ENCODE measurements at places on chromosomes 4 and X.

GRCh38 chrX:104659005-104659744 lies 93.2 kb downstream of the IL1RAPL2 start:
- DNase-seq, result no peak

DNA sequence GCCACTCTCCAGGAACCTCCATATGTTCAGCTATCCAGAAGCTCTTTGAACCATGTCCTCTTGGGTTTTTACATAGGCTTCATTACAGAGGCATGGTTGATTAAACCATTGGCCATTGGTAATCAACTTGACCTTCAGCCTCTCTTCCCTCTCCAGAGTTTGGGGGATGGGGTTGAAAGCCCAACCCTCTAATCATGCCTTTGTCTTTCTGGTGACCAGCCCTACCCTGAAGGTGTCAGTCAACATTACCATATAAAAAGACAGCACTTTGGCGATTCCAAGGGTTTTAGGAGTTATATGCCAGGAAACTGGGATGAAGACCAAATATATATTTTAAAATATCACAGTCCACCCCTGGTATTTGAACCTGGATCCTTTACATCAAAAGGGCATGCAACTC lies 222.5 kb downstream of the CHIC1 start:
- DNase-seq, result no peak

DNA sequence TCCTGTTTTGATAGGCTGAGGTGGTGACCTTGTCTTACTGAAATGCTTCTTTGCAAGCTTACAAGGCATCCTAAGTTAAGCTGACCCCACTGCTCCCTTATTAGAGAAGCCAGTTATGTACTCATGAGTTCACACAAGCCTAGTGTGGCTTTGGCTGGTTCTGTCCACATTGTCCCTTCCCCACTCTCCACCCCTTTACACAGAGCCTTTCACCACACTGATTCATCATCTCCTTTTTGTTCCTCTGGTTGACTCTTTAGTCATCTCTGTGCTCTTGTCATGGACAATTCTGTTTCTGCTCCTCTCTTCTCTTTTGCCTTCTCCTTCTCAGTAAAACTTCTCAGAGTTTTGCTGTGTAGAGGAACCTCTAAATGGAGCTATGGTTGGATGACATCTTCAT lies 4.9 kb downstream of the CHRNA9 start:
- no peak for DNase-seq

DNA sequence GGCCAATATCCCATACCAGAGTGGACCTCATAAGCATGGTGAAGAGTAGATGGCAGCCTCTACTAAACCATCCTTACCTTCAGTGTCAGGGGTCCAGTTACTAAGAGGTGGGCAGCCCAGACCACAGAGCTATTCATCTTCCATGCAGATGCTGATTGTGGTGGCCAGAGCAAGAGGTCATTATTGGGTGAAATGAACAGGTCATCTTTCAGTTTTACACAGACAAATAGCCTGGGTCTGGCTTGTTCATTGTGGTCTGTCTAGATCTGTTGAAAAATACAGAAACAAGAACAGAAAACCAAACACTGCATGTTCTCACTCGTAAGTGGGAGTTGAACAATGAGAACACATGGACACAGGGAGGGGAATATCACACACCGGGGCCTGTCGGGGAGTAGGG lies 71.3 kb downstream of the PAK3 start:
- no peak for DNase-seq

DNA sequence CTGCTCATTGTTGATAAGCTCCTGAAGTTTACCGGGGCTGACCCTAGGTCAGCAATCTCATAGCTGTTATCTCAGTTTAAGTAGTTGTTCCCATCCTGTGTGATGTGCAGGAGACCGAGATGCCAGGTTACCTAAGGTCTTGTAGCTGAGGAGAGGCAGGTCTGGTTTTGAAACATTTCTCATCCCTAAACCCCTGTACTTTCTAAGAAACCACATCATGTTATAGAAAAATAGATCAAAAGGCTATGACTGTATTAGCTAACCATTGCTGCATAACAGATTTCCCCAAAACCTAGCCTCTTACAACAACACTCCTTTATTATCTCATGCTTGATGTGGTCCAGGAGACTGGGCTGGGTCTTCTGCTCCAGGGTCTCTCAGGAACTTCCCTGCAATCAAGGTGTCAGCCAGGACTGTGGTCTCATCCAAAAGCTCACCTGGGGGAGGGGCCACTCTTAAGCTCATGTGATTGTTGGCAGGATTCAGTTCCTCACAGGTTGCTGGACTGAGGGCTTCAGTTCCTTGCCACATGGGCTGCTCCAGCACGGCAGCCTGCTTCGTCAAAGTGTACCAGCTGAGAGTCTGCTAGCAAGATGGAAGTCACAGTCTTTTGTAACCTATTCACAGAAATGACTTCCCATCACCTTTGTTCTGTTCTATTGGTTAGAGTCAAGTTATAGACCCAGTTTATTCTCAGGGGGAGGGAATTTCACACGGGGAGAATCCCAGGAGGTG lies 60.9 kb upstream of the CLCN4 start:
- DNase-seq, result no peak

- DNase-seq, result no peak
Observed at GRCh38 chr4:111066001-111066400, 443.1 kb upstream of the PITX2 start.

GRCh38 chr4:139921429-139922184 lies 232.4 kb downstream of the MAML3 start:
- no peak for DNase-seq

- no peak for DNase-seq
Observed at GRCh38 chrX:45912316-45912715, 632.9 kb downstream of the ZNF674 start.

- no peak for DNase-seq
Observed at GRCh38 chr4:140154572-140154891, 548 bp upstream of the MAML3 start.

GRCh38 chrX:41035582-41035981 lies 49.7 kb upstream of the USP9X start:
- no peak for DNase-seq

GRCh38 chrX:99494668-99495067 lies 915.4 kb downstream of the PCDH19 start:
- no peak for DNase-seq

GRCh38 chr4:183873409-183874185 lies 31.5 kb upstream of the STOX2 start:
- DNase-seq, result no peak

DNA sequence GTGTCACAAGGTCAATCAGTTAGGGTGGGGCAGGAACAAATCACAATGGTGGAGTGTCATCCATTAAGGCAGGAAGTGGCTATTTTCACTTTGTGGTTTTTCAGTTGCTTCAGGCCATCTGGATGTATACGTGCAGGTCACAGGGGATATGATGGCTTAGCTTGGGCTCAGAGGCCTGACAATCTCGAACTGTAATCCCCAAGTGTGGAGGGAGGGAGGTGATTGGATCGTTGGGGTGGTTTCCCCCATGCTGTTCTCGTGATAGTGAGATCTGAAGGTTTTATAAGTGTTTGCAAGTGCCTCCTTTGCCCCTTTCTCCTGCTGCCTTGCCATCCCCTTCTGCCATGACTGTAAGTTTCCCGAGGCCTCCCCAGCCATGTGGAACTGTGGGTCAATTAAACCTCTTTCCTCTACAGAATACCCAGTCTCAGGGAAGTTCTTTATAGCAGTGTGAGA lies 36.7 kb upstream of the STS start:
- DNase-seq, result no peak

DNA sequence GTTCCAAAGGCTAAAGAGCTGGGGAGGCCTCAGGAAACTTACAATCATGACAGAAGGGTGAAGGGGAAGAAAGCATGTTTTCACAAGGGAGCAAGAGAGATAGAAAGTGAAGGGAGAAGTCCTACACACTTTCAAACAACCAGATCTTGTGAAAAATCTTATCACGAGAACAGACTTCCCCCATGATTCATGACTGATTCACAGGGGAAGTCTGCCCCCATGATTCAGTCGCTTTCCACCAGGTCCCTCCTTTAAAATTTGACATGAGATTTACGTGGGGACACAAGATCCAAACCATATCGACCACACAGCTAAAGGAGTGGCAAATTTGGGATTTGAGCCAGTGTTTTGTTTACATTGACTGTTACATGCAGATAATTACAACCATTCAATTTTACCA lies 971.1 kb upstream of the HS3ST1 start:
- DNase-seq, result no peak

- no peak for DNase-seq
Observed at GRCh38 chrX:17120816-17121215, 174.4 kb downstream of the REPS2 start.

- DNase-seq, result no peak
Observed at GRCh38 chr4:183362916-183363542, 40.8 kb upstream of the CLDN24 start.
